Liver (tissue), 10 donors: ENCODE measurements at places on chromosomes 11 and 22. TPM values are rescaled to one million over a fixed set of nuclear protein-coding genes. Genes with fewer than 3 reads are reported as not detected.

GRCh38 chr11:66070604-66071380, 720 bp downstream of the PACS1 start:
- H3K4me3 ChIP-seq = peak overlapping the region; percentile 71
- H3K27me3 ChIP-seq = no peaks in the 10 kb centered on the region
- peaks cover 40% of the 10 kb centered on the region for H3K4me1 ChIP-seq
- peaks cover 7% of the 10 kb centered on the region for H3K36me3 ChIP-seq

BTBD18 gene
- polyA plus RNA-seq = 0.13 TPM

GRCh38 chr11:111327908-111328624, 29.7 kb downstream of the POU2AF3 start:
- no peaks in the 10 kb centered on the region for H3K4me1 ChIP-seq
- H3K4me3 ChIP-seq = no peak overlapping the region
- H3K36me3 ChIP-seq = no peaks in the 10 kb centered on the region
- H3K27ac ChIP-seq = no peak overlapping the region
- no peak for DNase-seq

OR52E8 gene
- polyA plus RNA-seq = not detected

- H3K4me1 ChIP-seq = no peaks in the 10 kb centered on the region
- H3K27ac ChIP-seq = no peak overlapping the region
- no peaks in the 10 kb centered on the region for H3K36me3 ChIP-seq
- H3K4me3 ChIP-seq = no peak overlapping the region
- no peaks in the 10 kb centered on the region for H3K27me3 ChIP-seq
These were observed 28.2 kb upstream of the E2F8 start for GRCh38 chr11:19268909-19269308.

GRCh38 chr11:43952401-43953342, 10.2 kb downstream of the C11orf96 start:
- no peak overlapping the region for H3K27ac ChIP-seq
- no peak for DNase-seq
- H3K36me3 ChIP-seq = no peaks in the 10 kb centered on the region
- H3K4me1 ChIP-seq = no peaks in the 10 kb centered on the region
